Amniotic epithelial cell (primary cell): ENCODE measurements at places on chromosomes 7 and 10.

- peak; percentile 84 for DNase-seq
Measured at GRCh38 chr7:43294080-43294630, 181.7 kb downstream of the HECW1 start.

- DNase-seq: no peak
Measured at GRCh38 chr10:43068471-43069210, 8.2 kb upstream of the RET start.

DNA sequence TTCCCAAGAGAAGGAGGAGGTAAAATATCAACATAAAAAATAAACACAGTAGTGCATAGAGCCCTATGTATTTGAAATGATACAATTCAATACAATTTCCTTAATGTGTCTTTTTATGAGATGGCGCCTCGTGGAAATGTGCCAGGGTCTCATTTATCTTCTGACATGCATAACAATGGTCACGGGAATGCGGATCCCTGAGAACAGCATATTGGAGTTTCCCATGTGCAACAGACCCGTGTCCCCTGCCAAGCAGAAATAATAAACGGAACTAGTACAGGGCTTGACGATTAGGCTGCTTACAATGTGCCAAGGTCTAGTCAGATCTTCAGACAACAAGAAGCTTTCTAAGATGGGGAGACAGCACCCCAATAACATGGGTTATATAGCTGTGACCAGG is 217.9 kb downstream of the ARHGAP21 start:
- no peak for DNase-seq

DNA sequence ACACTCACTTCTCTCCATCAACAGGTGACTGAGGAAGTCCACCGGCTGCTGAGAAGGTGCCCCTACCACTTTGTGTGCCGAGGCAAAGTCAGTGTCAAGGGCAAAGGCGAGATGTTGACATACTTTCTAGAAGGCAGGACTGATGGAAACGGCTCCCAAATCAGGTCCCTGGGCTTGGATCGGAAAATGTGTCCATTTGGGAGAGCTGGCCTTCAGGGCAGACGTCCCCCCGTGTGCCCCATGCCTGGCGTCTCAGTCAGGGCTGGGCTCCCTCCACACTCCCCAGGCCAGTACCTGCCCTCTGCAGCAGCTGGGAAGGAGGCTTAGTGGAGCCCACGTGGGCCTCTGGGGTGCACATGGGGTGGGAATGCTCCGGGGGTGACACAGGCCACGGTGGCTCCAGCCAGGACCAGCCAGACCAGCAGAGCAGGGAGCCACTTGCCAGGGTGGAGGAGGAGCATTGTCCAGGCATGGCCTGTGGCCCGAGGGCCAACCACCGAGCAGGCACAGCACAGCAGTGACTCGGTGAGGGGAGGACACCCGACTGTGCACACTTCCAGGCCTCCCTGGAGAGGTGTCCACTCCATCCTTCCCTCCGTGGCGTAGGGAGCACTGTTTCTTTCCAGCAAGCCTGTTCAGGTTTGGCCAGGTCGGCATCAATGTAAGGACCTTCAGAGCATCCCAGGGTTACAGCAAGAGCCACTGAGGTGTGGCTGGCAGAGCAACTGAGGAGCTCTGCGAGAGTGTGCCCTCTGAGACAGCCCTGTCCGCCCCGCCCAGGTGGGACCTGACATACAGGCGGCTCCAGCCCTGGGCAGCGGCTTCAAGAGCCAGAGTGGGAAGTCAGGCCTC is 139.7 kb downstream of the ADCY1 start:
- DNase-seq: no peak

- no peak for DNase-seq
Measured at GRCh38 chr7:97798046-97799019, 66.4 kb downstream of the TAC1 start.

DNA sequence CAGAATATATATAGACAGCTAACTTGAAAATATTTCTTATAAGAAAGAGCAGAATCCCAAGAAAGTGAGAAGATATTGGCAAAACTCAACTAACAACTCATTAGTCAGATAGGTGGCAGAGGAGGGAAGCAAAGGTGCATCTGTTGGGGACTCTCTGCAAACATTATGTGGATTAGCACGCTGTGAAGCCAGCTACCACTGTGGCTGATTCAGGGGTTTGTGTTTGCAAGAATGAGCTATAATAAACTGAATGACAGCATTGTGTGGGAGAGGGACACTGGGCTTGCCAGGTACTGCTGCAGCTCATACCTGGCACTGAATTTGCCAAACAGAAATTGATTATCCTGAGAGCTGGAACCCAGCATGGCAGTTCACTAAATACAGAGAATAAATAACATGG is 170.3 kb upstream of the MINDY3 start:
- DNase-seq: no peak

GRCh38 chr7:75531359-75531821 is 39.3 kb downstream of the SPDYE5 start:
- DNase-seq: peak; percentile 22

DNA sequence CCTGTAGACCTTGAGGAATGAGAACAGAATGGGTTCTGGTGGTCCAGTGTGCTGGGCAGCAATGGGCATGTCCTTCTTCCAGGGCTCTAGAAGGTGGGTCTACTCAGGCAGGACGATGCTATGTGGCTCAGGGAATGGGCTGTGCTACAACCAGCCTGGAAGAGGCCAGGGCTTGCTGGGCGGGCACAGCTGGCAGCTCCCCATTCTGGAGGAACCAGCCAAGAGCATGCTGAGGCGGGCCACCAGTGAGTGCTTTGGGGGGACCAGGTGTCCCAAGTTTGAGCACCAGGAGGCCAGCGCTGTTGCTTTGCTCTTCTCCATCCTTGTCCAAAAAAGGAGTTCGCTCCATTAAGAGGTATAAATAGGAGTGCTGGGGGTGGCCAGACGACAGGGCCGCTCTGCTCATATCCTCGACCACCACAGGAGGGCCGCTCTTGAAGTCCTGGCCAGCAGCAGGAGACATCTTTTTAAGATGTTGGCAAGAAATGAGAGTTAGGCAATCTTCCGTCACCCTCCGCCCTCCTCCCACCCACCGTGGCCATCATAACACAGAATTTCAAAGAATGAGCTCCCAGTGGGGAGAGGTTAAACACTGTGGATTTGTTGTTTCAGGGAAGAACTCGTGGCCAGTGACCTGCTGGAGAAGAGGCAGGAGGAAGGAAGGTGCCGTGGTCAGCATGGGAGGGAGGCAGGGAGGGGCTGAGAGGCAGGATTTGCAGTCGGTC is 141.3 kb downstream of the GRK5 start:
- peak; percentile 59 for DNase-seq

DNA sequence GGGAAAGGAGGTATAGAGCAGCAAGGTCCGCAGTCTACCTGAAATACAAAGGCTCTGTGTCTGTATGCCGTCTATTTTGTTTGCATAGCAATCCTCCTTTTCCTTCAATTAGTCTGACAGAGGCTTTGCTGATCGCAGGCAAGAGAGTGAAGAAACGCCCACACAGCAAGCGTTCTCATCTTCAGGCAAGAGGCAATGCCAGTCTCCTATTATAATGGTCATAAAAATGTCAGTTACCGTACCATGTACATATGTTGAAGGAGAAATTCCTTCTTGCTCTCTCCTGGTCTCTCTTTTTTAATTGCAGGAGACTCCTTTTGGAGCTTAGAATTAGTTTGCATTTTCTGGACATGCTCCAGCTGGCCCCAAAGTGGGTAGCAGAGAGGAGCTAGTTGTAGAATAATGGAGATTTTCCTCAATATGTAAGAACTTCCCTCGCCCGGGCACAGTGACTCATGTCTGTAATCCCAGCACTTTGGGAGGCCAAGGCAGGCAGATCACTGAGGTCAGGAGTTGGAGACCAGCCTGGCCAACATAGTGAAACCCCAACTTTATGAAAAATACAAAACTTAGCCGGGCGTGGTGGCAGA is 139.5 kb downstream of the PFKFB3 start:
- DNase-seq: no peak

DNA sequence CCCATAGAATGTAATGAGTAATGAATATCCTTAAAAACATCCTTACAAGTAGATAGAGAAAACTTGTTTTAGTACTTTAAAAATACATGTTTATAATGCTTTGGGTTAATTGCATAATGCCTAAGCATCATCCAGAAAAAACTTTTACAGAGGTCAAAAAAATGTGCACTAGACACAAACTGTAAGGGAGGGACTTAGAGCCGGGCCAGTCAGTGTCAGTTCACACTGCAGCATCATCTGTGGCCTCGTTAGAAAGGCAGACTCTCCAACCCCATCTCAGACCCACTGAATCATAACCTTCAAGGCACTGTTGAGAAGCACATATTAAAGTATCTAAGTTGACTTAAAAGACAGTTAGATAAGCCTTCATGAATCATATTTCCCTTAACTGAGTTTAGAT is 230.1 kb upstream of the PRPS1L1 start:
- peak; percentile 94 for DNase-seq

DNA sequence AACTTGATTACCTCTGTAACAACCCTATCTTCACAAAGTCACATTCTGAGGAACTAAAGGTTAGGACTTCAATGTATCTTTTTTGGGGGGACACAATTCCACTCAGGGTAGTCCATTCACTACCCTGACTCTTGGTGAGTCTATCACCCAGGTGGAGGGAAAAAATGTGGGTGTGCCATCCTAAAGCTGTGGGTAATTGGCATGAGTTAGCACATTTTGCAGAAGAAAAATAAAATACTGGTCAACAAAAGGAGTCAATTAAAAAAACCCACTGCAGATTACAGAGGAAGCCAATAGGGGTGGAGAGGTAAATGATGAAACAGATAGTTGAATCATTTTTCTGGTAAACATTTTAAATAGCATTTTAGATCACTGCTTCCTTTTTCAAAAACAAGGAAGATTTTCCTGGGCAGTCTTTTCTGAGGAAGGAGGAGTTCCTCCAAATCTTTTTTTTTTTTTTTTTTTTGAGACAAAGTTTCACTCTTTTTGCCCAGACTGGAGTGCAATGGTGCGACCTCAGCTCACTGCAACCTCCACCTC is 5.1 kb upstream of the BLVRA start:
- DNase-seq: no peak

DNA sequence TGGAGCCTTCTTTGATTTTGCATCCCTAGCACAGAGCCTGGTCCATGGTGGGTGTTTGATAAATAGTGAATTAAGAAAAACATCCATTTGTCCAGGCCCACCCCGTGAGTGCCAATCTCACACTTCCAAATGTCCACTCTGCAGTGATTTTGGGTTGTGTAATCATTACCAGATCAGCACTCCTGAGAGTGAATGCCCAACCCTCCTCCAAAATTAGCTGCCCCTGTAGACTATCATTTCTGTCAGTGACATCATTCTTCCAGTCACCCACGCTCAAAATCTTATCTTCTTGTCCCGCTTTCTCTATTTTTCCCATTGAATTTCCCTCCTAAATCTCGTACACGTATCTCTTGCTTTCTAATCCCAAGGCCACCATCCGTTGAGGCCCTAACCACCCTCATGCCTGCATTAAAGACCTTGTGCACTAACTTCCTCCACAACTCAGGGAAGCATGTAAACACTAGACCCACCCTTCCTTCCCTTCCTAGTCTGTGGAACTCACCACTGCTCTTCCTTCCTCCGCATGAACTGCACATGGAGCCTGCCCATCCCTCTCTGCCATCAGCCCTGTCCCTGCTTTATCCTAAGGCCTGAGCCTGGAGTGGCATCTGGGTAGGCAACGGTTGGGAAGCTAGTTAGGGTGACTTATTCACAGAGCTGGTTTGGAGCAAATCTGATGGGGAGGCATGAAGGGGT is 32.8 kb downstream of the PIK3AP1 start:
- no peak for DNase-seq

GRCh38 chr10:3330663-3331062 is 158.1 kb upstream of the PITRM1 start:
- DNase-seq: peak; percentile 75

DNA sequence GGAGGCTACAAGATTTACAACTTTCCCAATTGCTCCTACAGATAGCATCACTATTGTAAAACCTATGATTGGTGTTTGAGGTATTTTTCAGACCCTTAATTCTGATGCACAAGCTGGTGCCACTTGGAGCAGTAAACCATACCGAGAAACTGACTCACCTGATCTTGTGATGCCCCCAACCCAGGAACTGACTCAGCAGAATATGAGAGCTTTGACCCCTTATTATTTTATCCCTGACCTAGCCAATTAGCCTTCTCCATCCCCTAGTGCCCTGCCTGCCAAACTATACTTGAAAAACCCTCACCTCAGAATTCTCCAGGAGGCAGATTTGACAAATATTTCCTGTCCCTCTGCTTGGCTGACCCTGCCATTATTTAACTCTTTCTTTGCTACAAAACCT is 585.9 kb upstream of the GHITM start:
- DNase-seq: no peak

DNA sequence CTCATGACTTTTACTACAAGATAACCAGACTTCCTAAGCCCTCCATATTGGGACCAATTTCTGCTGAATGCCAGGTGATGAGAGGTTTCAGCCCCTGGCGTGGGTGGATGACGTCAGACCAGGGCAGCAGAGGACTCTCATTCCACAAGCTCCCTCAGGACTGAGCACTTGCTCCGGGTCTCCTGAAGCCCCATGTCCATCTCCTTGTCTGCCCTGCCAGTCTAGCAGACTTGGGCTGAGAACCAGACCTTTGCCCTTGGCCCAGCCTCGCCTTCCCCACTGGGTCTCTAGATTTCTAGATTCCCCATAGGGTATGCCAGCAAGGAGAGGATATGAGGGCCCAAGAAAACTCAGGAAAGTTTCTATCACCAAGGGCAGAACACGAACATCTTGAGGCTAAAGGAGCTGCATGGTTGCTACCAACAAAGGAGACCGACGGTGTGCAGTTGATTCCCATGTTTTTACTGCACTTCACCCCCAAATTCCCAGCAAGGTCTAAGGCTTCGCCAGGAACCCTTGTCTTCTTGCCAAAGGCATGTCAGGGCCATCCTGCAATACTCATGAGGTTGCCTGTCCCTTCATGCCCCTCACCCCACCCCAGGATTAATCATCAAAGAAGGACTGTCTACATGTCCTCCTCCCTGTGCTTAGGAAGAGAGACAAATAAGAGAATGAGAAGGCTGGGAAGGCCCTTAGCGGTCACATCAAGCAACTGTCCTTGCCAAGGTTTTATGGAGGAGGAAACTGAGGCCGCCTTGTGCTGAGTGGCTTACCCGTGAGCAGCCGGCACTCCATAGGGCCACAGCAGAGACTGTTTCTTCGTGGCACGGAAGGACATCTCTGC is 96.5 kb upstream of the MACROH2A2 start:
- DNase-seq: no peak
